ENCODE measurements at places on chromosomes 6 and 20.

DNA sequence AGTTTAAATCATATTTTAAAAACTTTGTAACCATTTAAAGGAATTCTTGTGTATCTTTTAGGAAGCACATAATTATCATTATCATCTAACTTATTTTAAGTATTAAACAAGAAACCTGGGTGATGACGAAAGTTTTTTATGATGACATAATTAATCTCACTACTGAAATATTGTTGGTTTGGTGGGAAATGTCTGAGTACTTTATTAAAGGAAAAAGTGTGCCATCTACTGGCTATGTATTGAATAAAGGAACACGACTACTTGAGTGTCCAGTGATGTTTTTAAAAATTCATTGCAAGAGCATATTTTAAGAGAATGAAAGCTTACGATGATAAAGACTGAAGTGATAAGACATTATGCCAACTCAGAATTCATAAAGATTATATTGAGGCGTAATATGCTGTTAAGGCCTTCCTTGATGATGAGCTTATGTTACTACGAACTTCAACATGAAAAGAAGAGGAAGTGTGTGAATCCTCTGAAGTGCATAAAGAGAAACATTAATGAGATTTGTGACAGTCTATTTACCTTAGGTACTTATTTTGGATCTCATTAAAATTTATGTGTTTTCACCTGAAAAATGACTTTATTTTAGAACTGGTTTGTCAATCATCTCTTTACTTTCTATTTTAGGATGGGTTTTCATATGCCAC, 12.0 kb upstream of the TRMT11 start:
- no peak for DNase-seq

DNA sequence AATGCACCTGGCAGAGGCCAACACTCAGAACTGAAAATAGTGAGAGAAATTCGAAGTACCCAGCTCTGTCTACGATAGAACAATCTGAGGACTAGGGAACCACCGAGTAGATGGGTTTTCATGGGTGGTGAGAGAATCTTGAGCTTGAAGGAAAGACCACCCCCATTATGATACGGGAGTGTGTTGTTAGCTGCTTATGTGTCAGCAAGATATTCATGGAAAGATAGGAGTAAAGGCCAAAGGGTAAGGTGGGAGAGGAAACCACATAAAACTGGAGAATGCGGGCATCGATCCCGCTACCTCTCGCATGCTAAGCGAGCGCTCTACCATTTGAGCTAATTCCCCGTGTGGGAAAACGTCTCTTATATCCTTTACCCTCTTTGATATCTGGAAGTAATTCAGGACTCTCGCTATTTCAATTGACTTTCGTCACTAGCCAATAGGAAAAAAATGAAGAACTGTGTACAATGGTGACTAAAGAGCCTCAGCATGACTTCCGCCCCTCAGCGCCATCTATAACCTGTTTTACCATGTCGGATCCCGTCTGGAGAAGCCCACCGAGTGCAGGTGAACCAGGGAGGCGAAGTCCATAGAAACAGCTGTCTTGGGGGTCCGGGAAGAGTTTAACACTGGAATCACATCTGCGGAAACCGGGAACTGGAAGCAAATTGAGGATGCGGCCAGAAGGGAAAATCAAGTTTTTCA, 25.0 kb upstream of the ABT1 start:
- no peak for DNase-seq

DNA sequence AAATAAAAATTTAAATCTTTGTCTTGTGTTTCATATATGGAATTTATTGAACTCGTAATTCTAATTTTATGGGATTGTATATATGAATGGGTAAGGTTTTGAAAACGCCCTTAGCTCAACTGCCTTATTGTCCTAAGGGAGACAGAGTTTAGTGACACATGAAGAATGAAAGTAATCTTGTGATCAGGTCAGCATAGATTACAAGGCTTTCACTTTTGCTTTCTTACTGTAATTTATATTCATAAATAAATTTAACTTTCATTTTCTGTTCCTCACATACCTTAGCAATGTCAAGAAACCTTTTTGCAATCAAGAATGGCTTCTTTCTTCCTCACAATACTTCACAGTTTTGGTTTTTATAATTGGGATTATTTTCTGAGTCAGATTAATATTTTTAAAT, 14.4 kb downstream of the KPNA5 start:
- DNase-seq: no peak

DNA sequence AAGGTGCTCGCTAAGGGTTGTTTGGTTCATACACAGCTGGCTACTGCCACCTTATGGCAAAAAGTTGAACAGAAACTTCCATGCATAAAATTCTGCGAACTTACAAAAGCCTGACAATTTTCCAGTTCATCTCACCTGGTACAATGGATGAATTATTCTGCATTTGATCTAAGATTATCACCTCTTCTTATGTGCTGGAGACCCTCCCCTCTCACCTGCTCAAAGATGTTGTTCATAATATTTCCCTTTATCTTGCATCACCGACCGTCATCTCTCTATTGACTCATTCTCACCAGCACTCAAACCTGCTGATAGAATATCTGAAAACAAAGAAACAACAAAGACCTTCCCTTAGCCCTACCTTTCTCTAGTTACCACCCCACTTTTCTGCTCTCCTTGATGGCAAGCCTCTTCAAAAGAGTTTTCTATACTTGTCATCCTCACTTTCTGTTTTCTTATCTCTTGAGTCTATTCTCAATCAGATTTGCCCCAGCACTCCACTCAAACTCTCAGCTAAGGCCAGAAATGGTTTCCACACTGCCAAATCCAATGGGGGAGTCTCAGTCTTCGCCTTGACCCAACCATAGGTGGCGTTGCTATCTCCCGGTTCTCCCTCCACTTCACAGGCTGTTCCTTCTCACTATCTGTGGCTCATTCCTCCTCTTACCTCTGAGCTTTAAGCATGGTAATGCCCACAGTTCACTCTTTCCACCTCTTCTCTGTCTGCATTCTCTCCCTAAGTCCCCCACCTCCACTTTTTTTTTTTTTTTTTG, 25.8 kb downstream of the SNRNP48 start:
- DNase-seq: no peak

DNA sequence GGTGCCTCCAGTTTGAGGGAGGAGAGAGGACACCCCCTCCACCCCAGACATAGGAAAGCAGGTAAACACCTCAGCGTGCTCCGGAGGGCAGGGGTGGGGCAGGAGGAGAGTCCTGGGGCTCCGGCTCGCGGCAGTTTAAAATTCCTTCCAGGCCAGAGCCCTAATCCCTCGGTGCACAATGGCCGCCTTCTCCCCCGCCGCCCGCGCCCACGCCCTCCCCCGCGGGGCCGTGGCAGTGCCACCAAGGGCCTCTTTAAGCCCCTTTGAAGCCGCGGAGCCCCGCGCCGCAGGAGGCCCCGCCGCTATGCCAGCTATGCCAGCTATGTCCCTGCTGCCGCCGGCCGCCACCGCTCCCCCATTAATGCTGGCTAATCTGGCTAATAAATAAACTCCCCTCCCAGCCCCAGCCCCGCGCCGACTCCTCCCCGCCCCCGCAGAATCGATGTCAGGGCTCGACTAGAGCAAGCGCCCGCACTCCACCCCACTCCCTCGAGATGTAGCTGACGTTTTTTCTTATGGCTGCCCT, 125.1 kb downstream of the MRPL14 start:
- DNase-seq: no peak

GRCh38 chr6:56902641-56903464, 52.1 kb upstream of the BEND6 start:
- no peak for DNase-seq

DNA sequence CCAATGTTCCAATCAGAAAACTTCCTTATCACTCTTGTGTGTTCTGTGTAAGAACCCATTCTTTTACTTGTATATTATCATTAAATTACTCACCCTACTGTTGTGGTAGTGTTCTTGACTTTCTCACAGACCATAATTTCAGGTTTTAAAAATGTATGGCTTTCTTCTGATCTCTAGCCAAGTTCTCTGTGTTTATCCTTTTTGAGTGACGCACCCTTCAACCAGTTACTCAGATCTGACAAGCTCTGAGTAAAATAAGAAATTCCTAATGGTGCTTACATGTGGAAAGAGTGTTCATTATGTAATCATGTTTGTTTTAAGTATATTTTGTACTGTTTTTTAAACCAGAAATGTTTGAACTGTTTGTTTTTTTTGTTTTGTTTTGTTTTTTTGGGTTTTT, 11.0 kb downstream of the TBPL1 start:
- DNase-seq: no peak

- no peak for DNase-seq
Measured at GRCh38 chr6:68127074-68127473, 508.0 kb upstream of the ADGRB3 start.

DNA sequence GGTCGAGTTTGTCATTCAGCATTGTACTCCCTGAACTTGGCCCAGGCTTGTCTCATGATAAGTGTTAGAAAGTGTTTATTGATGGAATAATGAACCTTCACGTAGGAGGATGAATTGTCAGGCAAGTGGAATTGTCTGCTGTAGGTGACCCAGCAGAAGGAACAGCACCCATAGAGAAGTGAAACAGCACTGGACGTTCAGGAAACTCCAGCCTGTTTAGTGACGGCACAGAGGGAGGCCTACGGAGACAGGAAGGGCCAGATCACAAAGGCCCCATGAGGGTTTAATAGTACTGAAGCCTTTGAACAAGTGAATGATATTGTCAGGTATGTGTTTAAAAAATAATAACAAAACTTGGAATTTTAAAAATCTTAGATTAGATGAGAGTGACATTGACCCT, 2.9 kb downstream of the STX11 start:
- DNase-seq: no peak

- no peak for DNase-seq
Measured at GRCh38 chr6:90547991-90548390, 38.9 kb downstream of the MAP3K7 start.

GRCh38 chr6:52371656-52372191, 9.8 kb downstream of the PAQR8 start:
- DNase-seq: no peak

- DNase-seq: no peak
Measured at GRCh38 chr20:50353289-50353961, 156.8 kb upstream of the PTPN1 start.

DNA sequence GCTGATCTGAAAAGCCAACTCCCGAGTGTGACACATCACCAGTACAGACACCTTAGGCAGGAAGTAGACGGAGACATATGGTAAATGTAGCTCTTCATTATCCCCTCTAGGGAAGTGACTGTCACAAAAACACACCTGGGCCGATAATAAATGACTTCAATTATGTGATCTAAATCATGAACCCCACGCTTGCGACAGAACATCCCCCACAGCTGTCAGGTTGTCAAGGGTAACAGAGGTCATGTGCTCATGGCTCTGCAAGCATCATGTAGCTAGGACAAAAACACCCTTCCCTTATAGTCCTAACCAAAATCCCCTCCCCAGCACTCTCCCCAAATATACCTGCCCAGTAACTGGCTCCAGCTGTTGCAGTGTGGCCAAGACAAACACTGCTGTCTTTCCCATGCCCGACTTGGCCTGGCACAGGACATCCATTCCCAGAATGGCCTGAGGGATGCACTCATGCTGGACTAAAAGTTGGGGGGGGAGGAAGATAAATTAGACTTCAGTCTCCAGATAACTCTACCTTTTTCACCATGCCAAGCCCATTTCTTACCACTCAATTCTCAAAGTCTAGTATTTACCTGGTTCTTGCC, 2.9 kb downstream of the DDX39B start:
- DNase-seq: no peak

DNA sequence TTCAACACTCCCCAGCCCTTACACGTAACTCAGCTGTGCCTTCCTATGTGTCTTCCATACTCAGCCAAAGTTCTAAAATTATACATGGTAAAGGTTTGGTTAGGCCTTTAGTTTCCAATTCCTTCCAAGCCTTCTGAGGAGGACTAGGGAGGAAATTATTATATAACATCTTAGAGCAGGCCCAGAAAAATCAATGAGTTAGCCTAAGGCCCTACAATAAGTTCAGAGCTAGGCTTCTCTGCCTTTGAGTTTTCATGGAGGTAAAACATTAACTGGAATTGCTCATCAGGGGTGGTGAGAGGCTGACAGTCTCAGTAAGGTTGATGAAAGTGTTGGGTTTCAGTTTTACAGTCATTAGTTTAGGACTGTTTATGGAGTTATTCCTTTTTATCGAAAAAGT, 286.0 kb downstream of the ADGB start:
- no peak for DNase-seq

DNA sequence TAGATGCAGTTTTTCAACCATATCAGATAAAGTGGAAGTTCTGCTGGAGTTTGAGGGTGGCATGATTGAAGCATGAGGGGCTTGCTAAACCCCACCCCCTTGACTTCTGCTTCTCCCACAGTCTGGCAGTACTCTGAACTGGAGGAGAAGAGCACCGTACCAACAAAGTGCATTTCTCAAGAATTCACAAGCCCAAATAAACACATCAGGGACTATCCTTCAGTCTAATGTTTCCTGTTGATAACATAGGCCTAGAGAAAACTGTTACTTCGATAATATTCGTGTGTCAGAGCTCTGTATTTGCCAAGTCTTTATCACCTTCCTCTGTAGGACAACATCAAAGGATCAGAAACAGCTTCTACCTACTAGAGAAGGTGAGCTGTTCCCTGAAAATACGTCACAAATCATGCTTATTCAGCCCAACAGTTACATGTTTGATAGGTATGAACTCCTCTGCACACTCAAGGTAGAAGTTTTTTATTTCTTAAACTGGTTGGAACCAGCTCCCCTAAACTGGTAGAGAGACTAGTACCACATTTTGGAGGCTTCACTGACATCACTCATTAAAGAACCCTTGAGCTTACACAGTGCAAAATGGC, 153.2 kb upstream of the PRND start:
- no peak for DNase-seq

DNA sequence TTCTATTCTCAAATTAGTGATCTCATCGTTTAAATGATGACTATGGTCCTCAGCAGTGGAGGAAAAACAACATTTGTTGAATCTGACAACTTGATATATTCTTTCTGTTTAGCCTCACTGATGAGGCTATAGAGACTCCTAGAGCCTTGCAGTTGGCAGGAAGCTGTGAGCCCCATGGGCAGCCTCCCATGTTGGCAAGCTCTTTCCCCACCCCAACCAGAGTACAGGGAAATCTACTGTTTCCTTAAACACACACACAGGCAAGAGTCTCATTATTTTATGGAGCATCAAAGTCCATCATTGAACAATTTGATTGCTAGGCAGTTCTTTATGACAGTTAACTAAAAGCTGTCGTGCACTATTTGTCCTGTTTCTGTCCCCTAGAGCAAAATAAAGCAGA, 498.2 kb upstream of the CITED2 start:
- no peak for DNase-seq

GRCh38 chr6:47009583-47009982, 32.5 kb downstream of the ADGRF1 start:
- DNase-seq: no peak

- no peak for DNase-seq
Measured at GRCh38 chr6:157188213-157188612, 135.1 kb downstream of the TMEM242 start.

DNA sequence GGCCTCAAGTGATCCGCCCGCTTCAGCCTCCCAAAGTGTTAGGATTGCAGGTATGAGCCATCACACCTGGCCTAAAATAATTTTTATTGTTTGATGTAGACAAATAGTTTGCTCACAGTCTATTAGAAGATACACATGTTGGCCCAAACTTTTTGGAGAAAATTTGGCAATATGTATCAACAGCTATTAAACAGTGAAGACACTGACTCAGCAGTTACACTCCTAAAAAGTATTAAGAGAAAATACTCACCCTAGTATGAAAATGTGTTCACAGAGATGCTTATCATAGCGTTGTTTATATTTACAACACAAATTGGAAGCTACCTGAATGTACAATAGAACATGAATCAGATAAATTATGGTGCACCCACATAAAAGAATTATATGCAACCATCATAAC, 173.1 kb downstream of the WDR27 start:
- no peak for DNase-seq

GRCh38 chr6:118739696-118740353, 88.4 kb upstream of the CEP85L start:
- no peak for DNase-seq

Data from ureter (tissue), 1 donor.